ENCODE measurements at places on chromosomes 2 and 18. TPM values are rescaled to one million over a fixed set of nuclear protein-coding genes. Genes with fewer than 3 reads are reported as not detected.
A peak's percentile ranks its signal among the peaks of the same experiment; 100 is the strongest.

- no peaks in the 10 kb centered on the region for H3K27me3 ChIP-seq
- peak overlapping the region; percentile 31 for H3K4me3 ChIP-seq
- no peak for DNase-seq
Measured at GRCh38 chr2:197893403-197894177, 89.2 kb downstream of the PLCL1 start.

DNA sequence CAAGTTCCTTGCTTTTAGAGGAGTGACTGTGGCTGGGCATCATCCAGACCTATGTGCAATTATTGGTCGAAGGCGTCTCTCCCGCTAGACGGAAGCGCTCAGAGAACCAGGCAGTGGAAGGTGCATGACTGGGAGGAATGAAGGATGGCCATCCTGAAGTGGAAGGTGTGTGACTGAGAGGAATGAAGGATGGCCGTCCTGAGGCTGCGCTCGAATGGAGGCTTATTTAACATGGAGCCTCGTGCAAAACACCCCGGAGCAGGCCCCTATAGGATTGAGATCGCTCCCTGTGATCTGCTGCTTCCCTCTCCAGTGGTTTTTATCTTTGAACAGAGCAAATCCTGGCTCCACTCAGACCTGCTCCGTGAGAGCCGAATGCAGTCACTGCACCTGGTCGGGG is 140.2 kb upstream of the ID2 start:
- H3K27me3 ChIP-seq = no peaks in the 10 kb centered on the region
- no peak for DNase-seq
- H3K36me3 ChIP-seq = no peaks in the 10 kb centered on the region

DNA sequence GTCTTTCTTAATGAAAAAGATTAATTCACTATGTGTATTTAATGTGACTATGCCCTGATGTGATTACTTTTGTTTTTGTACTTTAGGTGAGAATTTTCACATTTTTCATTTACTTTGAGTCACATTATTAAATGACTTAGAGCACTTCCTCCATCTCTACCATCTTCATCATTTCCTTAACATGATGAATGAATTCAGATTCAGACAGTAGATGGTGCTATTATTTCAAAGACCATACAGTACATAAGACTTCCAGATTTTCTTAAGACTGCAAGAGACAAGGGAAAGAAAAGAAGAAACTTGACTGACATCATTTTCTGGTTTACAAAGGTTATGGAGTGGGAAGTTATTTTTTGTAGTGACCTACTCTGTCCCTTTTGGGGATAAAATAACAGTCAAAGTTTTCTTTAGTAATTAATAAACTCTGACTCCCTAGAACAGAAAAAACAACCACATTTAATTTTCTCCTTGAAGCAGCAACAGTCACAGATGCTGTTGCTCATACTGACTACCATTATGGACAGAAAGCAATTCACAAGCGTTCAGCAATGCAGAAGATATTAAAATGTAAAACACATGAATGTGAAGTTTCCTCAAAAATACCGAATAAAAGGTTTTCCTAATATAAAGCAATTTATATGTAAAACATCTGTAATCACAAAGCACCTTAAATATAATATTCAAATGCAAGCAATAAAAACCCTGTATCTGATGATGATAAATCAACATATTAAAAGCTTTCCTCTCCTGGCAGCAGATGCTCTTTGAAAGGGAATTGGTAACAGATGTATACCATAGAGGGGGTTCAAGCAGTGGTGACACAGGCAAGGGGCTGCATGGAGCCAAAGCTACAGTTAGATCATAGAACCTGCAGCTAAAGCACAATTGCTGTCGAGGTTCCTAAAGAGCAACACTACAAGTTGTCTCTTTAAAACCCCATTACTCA is 1010.9 kb upstream of the NXPH2 start:
- no peaks in the 10 kb centered on the region for H3K36me3 ChIP-seq
- H3K4me1 ChIP-seq = no peaks in the 10 kb centered on the region
- no peak overlapping the region for H3K4me3 ChIP-seq
- DNase-seq = no peak
- H3K27me3 ChIP-seq = no peaks in the 10 kb centered on the region

- no peaks in the 10 kb centered on the region for H3K4me1 ChIP-seq
- no peaks in the 10 kb centered on the region for H3K36me3 ChIP-seq
- DNase-seq = no peak
- H3K27ac ChIP-seq = peak overlapping the region; percentile 23
- no peak overlapping the region for H3K4me3 ChIP-seq
- H3K27me3 ChIP-seq = no peaks in the 10 kb centered on the region
Measured at GRCh38 chr2:239266779-239267287, 134.0 kb downstream of the HDAC4 start.

Gene NOSTRIN
- 46.4 TPM for total RNA-seq

Gene ANKRD62
- total RNA-seq = not detected
